ENCODE measurements at places on chromosomes 4 and X.

- no peak for DNase-seq
Observed at GRCh38 chr4:95170176-95170575, 378.6 kb downstream of the UNC5C start.

GRCh38 chr4:24768604-24769003, 26.8 kb upstream of the SOD3 start:
- DNase-seq: no peak

DNA sequence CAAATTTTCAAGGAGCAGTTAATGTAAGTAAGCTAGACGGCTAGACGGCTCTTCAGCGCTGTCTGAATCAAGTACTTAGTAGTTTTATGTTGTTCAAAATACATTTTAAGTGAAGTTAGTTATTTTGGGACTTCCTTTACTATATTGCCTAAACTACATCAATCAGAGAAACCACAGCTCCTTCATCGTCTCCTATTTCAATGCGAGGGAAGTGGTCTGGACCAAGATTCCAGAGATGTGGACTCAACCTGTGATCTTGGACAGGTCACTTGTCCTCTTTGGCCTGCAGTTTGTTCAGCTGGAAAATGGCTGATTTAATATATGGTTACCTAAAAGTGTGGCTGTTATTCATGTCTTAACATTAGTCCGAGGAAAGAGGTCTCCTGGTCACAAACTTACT, 10.6 kb downstream of the ING2 start:
- no peak for DNase-seq

- DNase-seq: no peak
Observed at GRCh38 chr4:164313853-164314252, 440.1 kb upstream of the SMIM31 start.

- DNase-seq: no peak
Observed at GRCh38 chr4:174789657-174790056, 39.4 kb downstream of the GLRA3 start.

- DNase-seq: no peak
Observed at GRCh38 chr4:72383439-72383838, 185.6 kb downstream of the ADAMTS3 start.

GRCh38 chrX:115913575-115913974, 257.0 kb upstream of the AGTR2 start:
- DNase-seq: no peak

DNA sequence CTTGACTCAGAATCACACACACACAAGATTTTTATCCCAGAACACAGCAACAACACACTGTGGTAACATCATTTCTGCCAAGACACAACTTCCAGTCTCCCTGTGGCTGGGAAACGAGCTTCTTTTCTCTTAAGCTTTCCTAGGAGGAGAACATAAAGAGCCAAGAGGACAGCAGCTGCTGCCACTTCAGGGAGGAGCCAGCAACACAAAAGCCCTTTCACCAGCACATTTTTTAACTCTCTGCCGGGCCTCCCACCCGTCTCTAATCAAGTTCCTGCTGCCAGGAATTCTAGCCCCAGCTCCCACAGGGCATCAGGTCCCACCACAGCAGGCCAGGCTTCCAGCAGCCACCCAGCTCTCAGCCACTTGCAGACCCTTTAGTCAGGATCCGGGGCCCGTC, 22.4 kb downstream of the FAT1 start:
- DNase-seq: no peak

GRCh38 chrX:133265331-133265730, 47.2 kb upstream of the TFDP3 start:
- no peak for DNase-seq

DNA sequence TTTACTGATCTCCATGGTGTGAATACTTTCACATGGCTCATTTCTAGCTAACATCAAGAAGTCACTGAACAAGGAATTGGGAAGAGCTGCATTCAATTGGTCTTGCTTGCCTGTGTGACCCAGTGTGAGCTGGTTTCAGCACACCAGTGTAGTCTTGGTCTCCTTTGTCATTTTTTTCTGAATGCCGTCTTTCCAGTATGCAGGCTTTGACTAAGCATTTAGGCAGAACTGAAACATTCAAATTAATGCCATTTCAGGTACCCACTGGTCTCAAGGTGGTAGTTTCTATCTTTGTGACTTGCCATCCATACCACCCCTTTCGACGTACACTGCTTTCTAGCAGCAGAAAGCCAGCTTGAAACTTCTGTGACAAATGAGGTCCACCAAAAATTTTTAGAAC, 550.5 kb upstream of the BOD1L1 start:
- DNase-seq: no peak

GRCh38 chrX:626745-627509, 3.7 kb upstream of the SHOX start:
- DNase-seq: no peak

GRCh38 chrX:44456685-44457084, 86.0 kb downstream of the FUNDC1 start:
- no peak for DNase-seq

- no peak for DNase-seq
Observed at GRCh38 chr4:149699642-149700041, 116.0 kb downstream of the IQCM start.

GRCh38 chr4:80307774-80308465, 27.6 kb upstream of the CFAP299 start:
- no peak for DNase-seq

DNA sequence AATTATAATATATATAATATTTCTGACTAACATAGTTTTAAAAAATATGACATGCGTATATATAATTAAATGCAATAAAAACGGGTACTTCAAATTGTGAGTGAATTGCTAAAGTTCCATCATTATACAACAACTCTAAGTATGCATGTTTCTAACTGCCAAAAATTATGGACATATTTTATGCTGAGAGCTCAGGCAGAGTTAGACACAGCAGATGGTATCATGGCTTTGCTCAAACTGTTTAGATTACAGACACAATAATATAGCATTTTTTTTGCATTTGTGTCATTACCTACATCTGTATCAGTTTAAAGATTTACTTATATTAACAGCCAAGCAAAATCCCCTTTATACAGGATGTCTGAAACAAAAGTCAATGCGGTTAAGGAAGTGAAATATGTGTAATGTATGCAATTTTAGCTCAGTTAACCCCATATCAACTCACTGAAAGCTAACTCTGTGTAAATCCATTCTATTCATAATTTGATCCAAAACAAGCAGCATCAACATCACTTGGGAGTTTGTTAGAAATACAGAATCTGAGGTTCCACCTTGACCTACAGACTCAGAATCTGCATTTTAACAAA, 119.1 kb upstream of the CNKSR2 start:
- DNase-seq: no peak

- no peak for DNase-seq
Observed at GRCh38 chr4:2408401-2408958, 10.0 kb downstream of the ZFYVE28 start.

- no peak for DNase-seq
Observed at GRCh38 chr4:87122252-87122651, 98.2 kb downstream of the KLHL8 start.

DNA sequence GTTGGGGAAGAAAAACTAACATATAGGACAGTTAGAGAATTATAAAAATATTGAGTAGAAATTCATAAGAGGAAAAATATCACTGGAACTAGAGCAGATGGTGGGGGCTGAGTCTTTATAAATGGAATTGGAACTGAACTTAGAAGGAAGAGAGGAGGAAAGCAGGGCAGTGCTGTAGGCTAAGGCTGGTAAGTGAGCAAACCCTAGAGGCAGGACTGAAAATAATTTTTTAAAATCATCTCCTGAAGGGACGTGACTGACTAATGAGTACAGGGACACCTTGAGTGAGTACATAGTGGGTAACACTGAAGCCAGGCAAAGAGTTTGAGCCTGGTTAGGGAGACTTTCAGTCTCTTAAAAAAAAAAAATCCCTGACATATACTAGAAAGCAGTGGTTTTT, 63.3 kb downstream of the GALNT7 start:
- DNase-seq: no peak

- no peak for DNase-seq
Observed at GRCh38 chr4:128386761-128387599, 99.4 kb upstream of the PGRMC2 start.

- no peak for DNase-seq
Observed at GRCh38 chrX:15601932-15602331, 1.2 kb upstream of the ACE2 start.

DNA sequence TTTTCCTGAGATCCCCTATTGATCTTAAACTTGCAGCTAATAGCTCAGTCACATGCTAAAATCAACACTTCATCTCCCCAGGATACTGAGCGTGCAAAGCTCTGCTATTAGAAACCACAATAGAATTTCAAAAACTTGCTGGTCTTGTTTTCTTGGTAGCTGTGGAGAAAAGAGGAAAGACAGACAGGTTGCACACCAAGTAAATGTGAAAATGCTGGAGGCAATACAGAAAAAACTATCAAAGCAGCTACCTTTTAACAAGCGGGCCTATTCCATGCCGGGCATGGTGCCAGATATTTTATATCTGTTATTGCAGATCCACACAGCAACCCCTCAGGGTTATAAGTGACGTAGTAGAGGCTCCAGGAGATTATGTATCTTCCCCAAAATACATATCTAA, 171.9 kb downstream of the DCTD start:
- DNase-seq: no peak

DNA sequence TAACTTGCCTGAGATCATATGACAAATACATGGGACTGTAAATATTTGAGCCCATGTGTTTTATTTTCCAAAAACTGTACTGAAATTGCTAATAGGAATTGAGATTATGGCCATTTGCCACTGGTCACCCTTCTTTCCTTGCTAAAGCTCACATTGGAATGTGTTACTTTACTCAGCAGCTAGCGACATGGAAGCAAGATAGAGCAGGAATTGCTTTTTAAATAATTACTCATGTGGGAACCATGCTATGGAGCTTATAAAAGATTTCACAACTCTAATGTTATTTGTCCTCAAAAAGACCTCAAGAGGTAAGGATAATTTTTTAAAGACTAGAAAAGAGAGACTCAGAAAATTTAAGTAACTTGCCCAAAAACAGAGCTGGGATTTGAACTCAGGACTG, 48.8 kb upstream of the AFAP1 start:
- no peak for DNase-seq

DNA sequence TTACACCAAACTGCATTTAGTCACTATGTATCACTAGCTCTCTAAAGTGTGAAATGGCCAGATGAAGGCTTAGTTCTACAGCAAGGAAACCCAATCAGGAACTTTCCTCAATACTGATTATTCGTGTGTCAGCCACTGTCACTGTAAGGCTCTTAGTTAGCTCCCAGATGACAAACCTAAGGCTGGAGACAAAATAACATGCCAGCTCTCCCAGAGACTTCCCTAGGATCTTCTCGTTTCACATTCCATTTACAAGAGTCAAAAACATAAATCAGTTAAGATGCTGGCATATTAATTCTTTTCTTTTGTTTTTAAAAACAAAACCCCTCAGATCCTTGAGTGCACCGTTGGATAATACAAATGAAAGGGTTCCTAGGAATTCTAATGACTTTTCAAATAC, 88.2 kb upstream of the TFDP3 start:
- DNase-seq: no peak

GRCh38 chr4:187141101-187141500, 417.4 kb upstream of the FAT1 start:
- DNase-seq: no peak

DNA sequence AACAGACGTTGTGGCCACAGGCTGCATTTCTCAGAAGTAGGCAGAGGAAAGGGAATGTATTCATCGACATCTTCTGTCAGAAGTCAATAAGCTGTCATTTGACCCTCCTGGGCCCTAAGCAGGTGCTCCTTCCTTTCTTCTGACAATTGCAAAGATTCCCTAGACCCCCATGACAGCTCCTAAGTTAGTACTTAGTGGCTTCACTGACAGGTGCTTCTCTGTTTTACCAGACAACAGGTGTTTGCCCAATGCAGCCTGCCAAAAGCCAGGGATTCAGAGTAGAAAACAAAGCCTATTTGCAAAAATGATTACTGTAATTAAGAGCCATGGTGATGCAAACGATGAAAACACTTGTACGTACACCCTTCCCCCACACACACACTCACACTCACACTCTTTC, 7.5 kb upstream of the FGF5 start:
- DNase-seq: no peak

- DNase-seq: no peak
Observed at GRCh38 chrX:153420851-153421599, 9.8 kb downstream of the ZFP92 start.

GRCh38 chr4:87120411-87121162, 99.8 kb downstream of the KLHL8 start:
- DNase-seq: no peak

GRCh38 chrX:97315939-97316338, 432.2 kb downstream of the RPA4 start:
- DNase-seq: no peak

GRCh38 chr4:76952071-76952470, 2.5 kb downstream of the SEPTIN11 start:
- no peak for DNase-seq

All from cortex of kidney (tissue), 1 donor.